ENCODE measurements at places on chromosomes 5 and 9.
A peak's percentile ranks its signal among the peaks of the same experiment; 100 is the strongest.

GRCh38 chr5:132429463-132430440, 60.2 kb downstream of the SLC22A5 start:
- DNase-seq = no peak

DNA sequence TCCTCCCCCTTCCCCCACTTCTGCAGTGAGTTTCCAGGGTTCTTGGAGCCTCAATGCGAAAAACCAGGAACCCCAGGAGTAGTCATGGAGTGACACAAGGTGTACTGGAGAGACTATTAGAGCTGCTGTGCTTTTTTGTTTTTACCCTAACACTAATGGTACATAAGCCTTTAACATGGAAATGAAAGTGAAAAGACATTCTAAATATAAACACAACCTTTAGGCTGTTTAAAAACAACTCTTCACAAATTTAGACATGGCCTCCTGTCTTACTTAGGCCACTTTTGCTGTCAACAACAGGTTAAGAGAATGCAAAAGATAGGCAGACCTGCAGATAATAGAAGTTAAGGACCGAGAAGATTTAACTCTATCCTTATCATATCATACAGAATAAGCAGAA, 232.2 kb downstream of the DENND1A start:
- DNase-seq = no peak

GRCh38 chr9:114505187-114506081, at the start of gene WHRN:
WHRN (minus strand) TSS chr9:114505473; CDS start chr9:114504801, 672 bp downstream.
- DNase-seq = peak; percentile 92

DNA sequence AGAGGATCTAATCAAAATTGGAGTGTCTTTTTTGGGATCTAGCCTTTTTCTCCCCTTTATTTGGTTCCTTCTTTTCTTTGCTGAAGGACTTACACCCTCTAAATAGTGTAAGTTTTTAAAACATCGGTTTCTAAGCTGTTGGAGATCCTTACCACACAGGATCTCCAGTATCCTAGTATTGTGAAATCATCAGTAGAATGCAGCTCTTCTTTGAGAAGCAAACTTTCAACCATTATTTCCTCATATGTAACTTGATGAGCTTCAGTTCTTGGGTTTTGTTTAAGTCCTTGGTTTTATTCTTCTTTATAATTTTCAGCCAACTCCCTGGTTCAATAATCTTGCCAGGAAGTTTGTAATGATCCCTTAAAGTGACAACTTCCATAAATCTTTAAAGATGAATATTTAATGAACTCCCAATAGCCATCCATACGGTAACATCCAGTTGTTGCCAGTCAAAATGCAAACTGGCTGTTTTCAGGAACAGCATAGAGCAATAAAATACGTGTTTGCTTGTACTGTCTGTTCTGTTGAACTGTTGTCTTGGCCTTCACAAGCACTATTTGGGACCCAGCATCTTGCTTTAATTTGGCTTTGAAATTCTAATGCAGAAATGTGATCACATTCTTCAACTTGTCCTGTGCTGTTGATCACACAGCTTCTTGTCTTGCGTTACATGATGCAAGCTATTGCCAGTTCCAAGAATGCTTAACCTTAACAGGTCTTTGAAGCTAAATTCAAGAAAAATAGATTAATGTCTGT, 34.8 kb upstream of the TTC23L start:
- DNase-seq = no peak

GRCh38 chr5:75670577-75670976, 46.7 kb downstream of the POC5 start:
- no peak for DNase-seq

GRCh38 chr5:166338801-166339200, 1952.6 kb upstream of the WWC1 start:
- DNase-seq = no peak

DNA sequence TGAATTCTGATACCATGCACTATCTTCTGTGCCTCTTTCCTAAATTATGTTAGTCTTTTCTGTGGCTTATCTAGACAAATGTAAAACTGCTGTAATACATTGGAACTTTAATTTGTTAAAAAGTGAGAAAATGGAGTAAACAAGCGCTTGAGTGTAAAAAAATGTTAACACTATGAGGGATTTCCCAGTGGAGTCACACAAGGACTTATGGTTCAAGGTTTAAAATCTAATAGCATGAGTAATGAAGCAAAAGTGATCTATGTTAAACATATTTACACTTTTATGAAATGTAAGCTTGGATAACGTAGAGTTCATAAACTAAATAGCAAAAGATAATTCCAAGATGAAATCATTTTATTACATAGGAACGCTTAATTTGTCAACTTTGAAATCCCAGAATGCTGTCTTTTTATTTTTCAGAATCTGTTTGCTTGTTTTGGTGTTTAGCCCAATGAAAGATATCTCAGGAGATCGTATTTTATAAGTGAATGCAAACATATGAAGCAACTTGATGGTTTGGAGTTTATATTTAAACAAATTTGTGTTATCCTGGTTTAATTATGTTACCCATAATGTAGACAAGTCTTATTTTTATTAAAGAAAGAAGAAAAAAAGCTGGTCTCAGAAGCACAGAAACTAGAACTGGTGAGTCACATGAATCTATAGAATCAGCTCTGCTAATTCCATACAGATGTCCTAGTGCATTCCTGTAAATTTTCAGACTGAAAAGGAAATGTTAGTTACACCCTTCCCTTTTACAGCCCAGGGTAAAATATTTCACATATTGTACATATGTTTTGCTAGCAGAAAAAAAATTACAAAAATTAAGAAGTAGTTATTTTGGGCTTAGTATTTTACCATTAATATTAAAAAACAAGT, 34.2 kb upstream of the FBN2 start:
- DNase-seq = no peak

- peak; percentile 42 for DNase-seq
Observed at GRCh38 chr5:61659221-61659696, 327.2 kb downstream of the ZSWIM6 start.

GRCh38 chr5:76365561-76365960, 37.5 kb upstream of the IQGAP2 start:
- no peak for DNase-seq

DNA sequence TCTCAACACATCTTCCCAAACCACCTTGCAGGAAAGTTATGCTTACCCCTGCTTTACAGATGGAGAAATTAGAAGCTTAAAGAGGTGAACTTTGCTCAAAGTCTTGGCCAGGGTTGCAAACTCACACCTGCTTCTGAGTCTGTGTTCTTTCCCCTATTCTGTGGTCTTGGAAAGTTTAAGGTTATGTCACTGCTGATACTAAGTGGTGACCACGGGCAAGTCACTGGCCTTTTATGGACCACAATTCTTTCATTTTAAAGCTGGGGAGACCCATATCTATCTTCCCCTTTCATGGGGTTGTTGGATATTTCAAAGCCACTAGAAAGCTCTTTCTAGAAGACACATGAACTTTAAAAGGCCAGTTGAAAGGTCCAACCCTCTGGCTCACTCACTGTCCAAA, 95.4 kb upstream of the KLF4 start:
- DNase-seq = no peak

GRCh38 chr9:125431741-125432271, 170.2 kb downstream of the GAPVD1 start:
- DNase-seq = no peak

- no peak for DNase-seq
Observed at GRCh38 chr5:16808021-16808420, 128.1 kb downstream of the MYO10 start.

DNA sequence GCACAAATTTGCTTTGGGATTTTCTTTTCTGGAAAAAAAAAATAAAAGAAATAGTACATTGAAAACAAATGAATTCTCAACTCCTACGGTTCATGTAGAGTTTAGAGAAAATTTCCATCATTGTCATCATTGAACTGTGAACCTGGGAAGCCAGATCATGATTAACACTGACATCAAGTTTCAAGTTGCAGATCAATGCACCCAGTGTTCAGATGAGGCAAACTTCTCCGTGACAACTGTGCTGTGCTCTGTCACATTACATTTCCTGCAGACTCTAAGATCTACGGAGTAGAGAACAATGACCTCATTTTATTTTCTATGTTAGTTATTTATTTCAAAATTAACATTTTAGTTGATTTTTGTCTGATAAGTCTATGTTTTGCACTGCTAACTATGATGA, 99.7 kb downstream of the MAP1B start:
- DNase-seq = no peak

DNA sequence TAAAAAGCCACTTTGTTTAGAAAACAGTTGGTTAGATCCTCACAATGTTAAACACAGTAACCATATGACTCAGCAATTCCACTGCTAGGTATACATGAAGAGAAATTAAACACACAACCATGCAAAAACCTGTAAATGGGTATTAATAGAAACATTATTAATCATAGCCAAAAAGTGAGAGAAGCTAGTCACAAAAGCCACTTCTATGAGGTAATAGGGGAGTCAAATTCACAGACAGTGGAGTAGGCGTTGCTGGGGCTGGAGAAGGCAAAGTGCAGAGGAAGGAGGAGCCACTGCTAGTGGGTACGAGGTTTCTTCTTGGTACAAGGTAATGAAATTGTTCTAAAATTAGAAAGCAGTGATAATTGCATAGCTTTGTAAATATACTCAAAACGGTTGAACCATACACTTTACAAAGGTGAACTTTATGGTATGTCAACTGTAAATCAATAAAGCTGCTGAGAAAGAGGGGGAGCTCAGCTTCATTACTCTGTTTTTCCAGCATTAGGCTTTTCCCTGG, 364.4 kb downstream of the GADD45G start:
- peak; percentile 70 for DNase-seq

DNA sequence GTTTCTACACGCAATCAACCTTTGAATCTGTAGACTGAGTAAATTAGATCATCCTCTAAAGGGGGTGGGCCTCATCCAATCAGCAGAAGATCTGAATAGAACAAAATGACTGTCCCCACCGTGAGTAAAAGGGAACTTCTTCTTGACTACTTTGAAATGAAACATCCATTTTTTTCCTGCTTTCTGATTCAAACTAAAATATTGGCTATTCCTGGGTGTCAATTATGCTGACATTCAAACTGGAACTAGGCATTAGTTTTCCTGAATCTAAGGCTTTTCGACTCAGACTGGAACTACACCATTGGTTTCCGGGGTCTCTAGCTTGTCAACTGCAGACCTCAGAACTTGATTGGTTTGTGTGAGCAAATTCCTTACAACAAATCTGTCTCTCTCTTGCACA, 772.2 kb upstream of the CDH10 start:
- no peak for DNase-seq

- DNase-seq = no peak
Observed at GRCh38 chr9:81827616-81828296, 100.5 kb upstream of the SPATA31D4 start.

Data from colonic mucosa (tissue), 4 donors.